Urinary bladder (tissue), 4 donors: ENCODE measurements at places on chromosomes 6 and 20. TPM values are rescaled to one million over a fixed set of nuclear protein-coding genes. Genes with fewer than 3 reads are reported as not detected.

ESR1 gene
- polyA plus RNA-seq, result 1.8 TPM

MYL9 gene
- 3,492 TPM for polyA plus RNA-seq

SLC24A3 gene
- polyA plus RNA-seq, result 20.5 TPM

CCR6 gene
- 0.20 TPM for polyA plus RNA-seq

PYGB gene
- polyA plus RNA-seq, result 237 TPM

MICAL1 gene
- polyA plus RNA-seq, result 83.8 TPM

SYNDIG1 gene
- 1.7 TPM for polyA plus RNA-seq

PPP1R3D gene
- 8.0 TPM for polyA plus RNA-seq

CNR1 gene
- 3.4 TPM for polyA plus RNA-seq

MCHR2 gene
- polyA plus RNA-seq, result not detected

SNRNP48 gene
- 11.0 TPM for polyA plus RNA-seq

PRL gene
- not detected for polyA plus RNA-seq

TAGAP gene
- 3.5 TPM for polyA plus RNA-seq

BPIFB2 gene
- polyA plus RNA-seq, result not detected

CITED2 gene
- 70.8 TPM for polyA plus RNA-seq

WFDC5 gene
- polyA plus RNA-seq, result 0.27 TPM

TNFRSF21 gene
- 43.2 TPM for polyA plus RNA-seq

TPX2 gene
- 0.84 TPM for polyA plus RNA-seq

CCN2 gene
- 506 TPM for polyA plus RNA-seq

CLVS2 gene
- polyA plus RNA-seq, result 0.10 TPM

LY6G6D gene
- 1.7 TPM for polyA plus RNA-seq

CPNE5 gene
- 3.3 TPM for polyA plus RNA-seq

GSTA2 gene
- not detected for polyA plus RNA-seq

CASS4 gene
- 1.1 TPM for polyA plus RNA-seq

ERVFRD-1 gene
- 0.22 TPM for polyA plus RNA-seq

ARMC12 gene
- 0.56 TPM for polyA plus RNA-seq

ARFGEF3 gene
- polyA plus RNA-seq, result 1.3 TPM

GSS gene
- 27.2 TPM for polyA plus RNA-seq

TSHZ2 gene
- polyA plus RNA-seq, result 6.5 TPM

EYS gene
- not detected for polyA plus RNA-seq

RAB32 gene
- polyA plus RNA-seq, result 28.0 TPM

SCUBE3 gene
- polyA plus RNA-seq, result 8.4 TPM

FYN gene
- polyA plus RNA-seq, result 91.5 TPM

BFSP1 gene
- polyA plus RNA-seq, result 2.0 TPM

ANGPT4 gene
- polyA plus RNA-seq, result 2.0 TPM
